IPS DF 19.7 (cell line): ENCODE measurements at places on chromosomes 3 and 15.

DNA sequence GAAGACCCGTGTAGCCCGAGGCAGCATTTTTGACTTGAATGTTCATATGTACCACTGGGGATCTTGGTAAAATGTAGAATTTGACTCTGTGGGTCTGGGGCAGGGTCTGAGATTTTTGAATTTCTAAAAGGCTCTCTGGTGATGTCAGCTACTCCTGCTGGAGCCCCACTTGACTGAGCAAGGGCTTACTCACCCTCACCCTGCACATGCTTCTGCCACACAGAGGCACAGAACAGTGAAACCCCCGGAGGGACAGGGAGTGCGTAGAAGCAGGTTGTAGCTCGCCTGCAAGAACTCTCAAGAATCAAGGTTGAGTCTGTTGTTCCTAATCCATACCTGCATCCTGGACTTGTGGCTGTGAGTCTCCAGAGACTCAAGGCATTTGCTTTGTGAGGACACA, 41.1 kb downstream of the SLCO3A1 start:
- DNase-seq: no peak

DNA sequence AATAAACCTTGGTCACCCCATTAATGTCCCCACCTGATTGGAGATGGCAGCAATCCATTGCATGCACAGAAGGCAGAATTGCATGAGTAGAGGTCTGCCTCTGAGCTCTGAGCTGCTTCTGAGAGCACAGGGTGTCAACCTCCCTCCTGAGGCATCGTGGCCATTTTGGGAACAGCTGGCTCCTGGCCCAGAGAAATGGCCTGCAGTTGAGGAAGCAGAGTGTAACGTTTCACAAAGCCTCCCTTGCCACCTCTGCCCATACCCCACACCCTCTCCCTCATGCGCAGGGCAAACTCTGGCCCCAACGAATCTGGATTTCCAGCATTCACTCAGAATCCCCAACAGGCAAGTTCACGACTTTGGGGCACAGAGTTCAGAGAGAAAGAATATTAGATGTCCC, 198.9 kb downstream of the ADAMTS9 start:
- DNase-seq: no peak

GRCh38 chr3:191376516-191377141, 46.3 kb upstream of the UTS2B start:
- DNase-seq: no peak

- no peak for DNase-seq
Observed at GRCh38 chr3:48034000-48034516, 17.8 kb upstream of the MAP4 start.

GRCh38 chr3:195105389-195105788, 165.6 kb downstream of the XXYLT1 start:
- no peak for DNase-seq

- no peak for DNase-seq
Observed at GRCh38 chr3:187665764-187666402, 4.3 kb downstream of the SST start.

DNA sequence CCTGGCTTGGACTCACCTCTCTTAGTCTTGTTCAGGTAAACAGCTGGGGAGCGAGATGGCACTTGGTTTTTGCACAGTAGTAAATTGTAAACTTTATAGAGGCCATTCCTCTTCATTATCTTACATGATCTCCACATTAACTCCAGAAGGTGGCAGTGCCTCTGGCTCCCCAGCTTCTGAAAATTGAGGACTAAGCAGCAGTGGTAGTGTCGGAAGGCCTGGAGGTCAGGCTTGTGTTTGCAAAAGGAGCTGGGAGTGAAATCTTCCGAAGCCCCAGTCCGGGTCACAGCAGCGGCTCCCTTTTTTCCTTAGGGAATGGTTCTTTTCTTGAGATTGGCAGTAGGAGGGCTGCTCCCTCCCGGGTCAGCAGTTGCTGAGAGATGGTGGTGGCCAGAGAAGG, 85.7 kb downstream of the FNDC3B start:
- no peak for DNase-seq

DNA sequence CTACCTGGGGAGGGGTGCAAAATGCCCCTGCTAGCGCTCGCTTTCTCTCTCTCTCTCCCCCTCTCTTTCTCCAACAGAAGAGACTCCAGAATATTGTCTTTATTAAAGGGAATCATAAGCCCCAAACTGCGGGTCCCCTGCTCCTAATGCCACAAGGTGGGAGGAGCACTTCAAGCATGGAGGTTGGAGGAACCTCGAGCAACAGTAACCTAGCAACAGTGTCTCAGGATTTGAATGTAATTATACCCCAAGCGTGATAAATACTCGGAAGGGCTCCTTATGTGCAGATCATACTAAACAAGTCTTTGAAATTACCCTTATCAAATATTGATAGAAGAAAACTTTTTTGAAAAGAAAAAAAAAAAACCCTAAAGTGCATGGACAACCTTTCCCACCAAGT, 582.2 kb upstream of the PPP2R3A start:
- DNase-seq: no peak

- no peak for DNase-seq
Observed at GRCh38 chr15:73907035-73907408, 19.2 kb upstream of the LOXL1 start.

GRCh38 chr15:63236272-63236671, 41.1 kb upstream of the APH1B start:
- DNase-seq: no peak

DNA sequence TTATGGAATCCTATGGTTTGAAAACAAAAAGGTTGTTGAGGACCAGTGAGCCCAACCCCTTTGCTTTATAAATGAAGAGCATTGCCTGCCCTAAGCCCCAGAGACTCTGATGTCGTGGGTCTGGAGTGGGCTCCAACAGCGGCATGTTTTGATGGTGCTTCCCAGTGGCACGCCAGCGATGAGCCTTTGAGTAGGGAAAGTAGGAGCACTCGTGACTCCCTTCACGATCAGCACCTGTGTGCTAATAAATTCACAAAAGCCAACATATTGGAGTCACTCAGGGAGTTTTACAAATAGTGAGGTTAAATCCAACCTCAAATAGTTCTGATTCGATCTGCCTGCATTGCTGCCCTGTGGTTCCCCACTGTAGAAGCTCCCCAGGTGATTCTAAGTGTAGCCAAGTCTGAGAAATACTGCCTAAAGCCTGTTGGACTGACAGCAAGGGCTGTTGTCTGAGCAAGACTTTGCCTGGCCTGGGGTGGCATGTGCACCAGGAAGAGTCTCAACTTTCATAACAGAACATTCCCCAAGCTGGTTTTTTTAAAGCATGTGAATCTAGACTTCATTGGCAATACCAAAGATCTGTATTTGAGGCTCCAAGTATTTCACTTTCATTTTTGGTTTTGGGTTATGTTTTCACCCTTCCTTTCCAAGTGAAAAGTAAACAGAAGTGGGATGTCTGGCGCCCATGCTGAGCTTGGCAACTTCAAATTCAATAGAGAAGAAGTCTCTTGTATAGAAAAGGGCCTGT, 9.9 kb downstream of the CCR5 start:
- DNase-seq: no peak

GRCh38 chr3:52087731-52088130, 31.4 kb upstream of the DUSP7 start:
- no peak for DNase-seq

- no peak for DNase-seq
Observed at GRCh38 chr3:182937293-182938051, 42.9 kb downstream of the DCUN1D1 start.

GRCh38 chr3:153093629-153094028, 68.4 kb upstream of the RAP2B start:
- DNase-seq: no peak

- no peak for DNase-seq
Observed at GRCh38 chr3:20739814-20740213, 553.8 kb upstream of the SGO1 start.

DNA sequence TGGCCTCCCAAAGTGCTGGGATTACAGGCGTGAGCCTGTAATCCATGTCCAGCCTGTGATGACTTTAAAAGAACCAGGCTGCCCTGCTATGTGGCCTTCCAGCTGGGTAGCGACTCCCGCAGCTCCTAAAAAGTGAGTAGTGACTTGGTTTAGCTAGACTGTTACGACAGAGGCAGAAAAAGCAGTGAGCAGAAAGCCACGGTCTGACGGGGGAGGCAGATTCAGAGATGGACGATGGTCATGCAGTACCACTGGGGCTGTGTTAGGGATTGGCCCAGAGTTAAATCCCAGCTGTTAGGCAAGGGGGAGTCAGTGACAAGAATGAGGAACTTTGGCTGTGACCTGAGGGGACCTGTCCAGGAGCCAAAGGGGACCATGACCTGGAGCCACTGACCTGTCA, 3.1 kb upstream of the RPL29 start:
- DNase-seq: no peak

- DNase-seq: no peak
Observed at GRCh38 chr3:29312960-29313452, 32.1 kb downstream of the RBMS3 start.

GRCh38 chr3:52730681-52731080, 24.8 kb downstream of the SPCS1 start:
- no peak for DNase-seq

- no peak for DNase-seq
Observed at GRCh38 chr3:36580716-36581115, 183.6 kb downstream of the DCLK3 start.

GRCh38 chr3:65483480-65483879, 555.2 kb downstream of the MAGI1 start:
- DNase-seq: no peak

DNA sequence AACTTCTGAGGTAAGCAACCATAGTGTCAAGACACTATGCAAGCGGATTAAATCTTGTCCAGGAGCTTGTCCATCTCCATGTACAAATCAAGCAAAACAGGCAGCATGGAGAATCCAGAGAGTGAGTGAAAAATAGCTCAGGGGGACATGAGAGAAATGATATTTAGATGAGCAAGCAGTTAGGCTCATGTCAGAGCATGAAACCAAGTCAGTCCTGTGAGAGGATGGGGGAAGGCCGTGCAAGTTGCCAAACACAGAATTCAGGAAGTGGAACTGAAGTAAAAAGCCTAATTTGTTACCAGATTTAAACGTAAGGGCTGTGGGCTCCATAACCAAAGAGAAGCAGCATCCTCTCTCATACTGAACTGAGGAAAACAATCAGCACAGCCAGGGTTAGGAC, 995.9 kb downstream of the MCTP2 start:
- no peak for DNase-seq

DNA sequence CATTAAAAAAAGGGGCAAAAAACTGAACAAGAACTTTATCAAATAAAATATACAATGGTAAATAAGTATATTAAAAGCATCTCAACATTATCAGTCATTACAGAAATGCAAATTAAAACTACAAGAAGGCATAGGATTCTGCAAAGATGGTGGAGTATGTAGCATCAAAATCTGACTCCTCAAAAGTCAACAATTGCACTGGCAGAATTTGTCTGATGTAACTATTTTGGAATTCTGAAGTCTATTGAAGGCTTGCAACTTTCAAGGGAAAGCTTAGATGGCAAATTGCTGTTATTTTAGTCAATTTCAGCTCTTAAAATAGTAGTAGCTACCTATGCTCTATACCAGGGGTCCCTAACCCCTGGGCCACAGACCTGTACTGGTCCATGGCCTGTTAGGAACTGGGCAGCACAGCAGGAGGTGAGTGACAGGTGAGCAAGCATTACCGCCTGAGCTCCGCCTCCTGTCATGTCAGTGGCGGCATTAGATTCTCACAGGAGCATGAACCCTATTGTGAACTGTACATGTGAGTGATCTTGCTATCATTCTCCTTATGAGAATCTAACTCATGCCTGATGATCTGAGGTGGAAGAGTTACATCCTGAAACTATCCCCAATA, 107.6 kb downstream of the TGFBR2 start:
- no peak for DNase-seq

DNA sequence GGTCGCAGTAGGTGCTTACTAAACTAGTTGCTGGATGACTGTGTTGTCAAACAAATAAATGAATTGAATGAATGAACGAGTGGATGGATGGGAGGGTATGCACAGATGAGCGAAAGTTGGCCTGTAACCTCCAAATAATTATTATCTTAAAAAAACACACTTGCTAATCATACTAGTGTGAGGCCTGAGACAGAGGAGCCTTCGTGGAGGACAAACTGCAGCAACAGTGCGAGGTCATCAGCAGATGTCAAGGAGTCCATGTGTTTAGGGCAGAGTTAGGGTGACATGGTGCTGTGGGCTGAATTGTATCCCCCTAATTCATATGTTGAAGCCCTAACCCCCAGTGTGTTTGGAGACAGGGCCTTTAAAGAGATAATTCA, 24.4 kb downstream of the CORO2B start:
- DNase-seq: no peak

DNA sequence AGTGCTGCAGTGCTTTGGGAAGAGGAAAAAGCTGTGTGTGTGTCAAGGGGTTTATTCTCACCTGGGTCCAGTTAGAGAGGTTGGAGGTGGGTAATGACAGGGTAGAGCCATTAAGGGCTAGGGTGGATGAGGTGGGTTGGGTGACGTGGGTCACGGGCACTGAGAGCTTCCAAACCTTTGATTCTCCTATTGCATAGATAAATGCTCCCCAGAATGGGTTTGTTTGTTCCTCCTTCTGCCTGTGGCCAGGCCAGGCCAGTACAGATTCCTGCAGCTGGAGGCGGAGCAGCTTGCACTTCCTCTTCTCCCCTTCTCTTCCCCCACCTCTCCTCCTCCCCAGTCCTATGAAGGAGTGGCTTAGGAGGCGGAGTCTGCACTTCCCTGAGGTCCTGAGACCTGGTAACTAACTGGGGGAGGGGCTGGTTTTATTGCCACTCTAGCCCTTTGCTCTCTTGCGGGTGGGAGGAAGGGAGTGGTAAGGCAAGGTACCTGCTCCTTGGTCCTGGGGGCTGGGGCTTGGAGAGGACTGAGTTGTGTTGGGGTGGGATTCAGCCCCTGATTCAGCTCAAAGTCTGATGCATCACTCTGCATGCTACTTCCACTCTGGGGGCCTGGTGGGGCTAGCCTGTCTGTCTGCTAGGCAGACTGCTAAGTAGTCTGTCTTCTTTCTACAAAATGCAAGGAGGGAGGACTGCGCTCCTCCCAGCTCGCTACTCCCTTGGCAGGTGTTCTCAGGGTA, 3.5 kb downstream of the SPINT1 start:
- DNase-seq: no peak

GRCh38 chr15:74873756-74874424, 725 bp upstream of the SCAMP2 start:
- DNase-seq: no peak

DNA sequence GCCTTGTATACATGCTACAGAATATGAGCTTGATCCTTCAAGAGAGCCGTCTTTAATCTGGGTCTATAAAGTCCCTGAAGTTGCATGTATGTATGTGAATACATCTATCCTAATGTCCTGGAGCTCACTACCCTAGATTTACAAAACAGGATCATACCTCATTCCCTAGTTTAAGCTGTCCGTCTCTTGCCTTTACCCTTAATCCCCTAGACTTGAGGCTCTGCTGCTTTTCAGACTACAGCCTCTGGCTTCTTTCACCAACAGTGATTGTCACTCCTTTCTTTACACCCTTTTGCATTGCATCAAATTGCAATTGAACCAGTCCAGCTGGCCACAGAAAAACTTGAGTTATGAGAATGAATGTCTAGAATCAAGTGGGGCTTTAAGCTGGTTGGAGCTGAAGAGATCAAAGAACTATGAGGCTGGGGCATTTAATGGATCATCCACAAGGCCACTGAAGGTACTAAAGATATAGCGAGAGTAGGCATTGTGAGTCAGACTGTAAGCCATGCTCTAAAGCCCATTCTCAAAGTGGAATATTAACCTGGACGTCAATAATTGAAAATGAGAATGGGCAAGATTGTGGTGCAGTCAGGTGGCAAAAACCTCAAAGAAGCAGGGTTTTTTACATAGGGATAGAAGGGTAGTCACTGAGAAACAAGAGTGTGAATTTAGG, 12.3 kb upstream of the PLD1 start:
- DNase-seq: no peak
